ENCODE measurements at places on chromosomes 2 and 18.
A peak's percentile ranks its signal among the peaks of the same experiment; 100 is the strongest.

DNA sequence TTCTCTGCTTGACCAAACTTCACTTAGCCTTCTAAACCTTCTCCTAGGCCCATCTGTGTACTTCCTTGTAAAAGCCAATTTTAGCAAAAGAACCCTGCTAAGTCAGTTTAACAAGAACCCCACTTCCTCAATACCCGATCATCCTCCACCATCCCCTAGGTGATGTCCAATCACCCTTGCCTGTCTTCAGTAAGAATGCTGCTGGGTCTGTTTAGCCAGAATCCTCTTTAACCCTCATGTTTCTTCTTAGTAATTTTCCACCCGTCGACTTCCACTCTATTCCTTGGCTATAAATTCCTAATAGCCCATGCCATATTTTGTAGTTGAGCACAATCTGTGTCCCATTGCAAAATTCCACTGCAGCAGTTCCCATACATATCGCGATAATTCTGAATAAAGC, 780.0 kb upstream of the RAB6C start:
- DNase-seq: no peak

GRCh38 chr2:216215658-216216390, 106.7 kb downstream of the XRCC5 start:
- no peak for DNase-seq

GRCh38 chr2:28749526-28749925, 2.1 kb upstream of the PPP1CB start:
- DNase-seq: no peak

- no peak for DNase-seq
These were observed 497 bp downstream of the PLA2R1 start for GRCh38 chr2:160061944-160062291.

- DNase-seq: no peak
These were observed 22.1 kb downstream of the RAB3GAP1 start for GRCh38 chr2:135074216-135074615.

DNA sequence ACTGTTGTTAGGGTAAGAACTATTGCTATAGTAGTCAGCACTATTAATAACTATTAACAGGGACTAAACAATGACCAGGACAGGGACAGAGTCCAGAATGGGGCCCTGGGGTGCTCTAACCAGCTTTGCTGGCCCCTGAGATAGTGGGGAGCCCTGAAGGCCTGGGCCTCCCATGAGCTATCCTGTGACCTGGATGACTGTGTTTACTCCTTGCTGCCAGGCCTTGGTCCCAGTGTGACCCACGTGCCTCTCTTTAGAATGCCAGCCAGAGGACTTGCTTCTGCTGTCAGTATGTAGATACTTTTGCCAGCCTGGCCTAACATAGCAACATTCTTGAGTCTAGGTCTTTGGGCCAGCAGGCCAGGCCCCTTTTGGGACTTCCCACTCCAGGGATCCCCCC, 11.4 kb downstream of the CDK5R2 start:
- DNase-seq: no peak

GRCh38 chr2:189595417-189595816, 14.8 kb upstream of the SLC40A1 start:
- no peak for DNase-seq

DNA sequence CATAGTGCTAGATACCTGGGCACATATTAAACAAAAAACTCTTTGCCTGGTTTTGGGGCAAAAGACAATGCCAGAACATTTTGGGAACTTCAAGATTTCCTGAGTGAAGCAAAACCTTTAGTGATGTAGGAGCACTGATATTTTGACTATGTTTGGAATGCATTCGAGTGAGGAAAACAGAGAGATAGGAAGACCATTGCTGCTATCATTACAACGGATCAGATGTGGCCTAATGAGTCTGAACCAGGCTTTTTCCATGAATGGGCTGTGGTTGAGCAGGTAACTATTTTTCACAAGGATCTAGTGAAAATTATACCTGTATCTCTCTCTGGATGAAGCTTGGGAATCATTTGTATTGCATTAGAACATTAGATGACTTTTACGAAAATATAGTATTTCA, 562.2 kb downstream of the DCC start:
- DNase-seq: no peak

- no peak for DNase-seq
These were observed 242.3 kb upstream of the FOSL2 start for GRCh38 chr2:28150236-28150915.

DNA sequence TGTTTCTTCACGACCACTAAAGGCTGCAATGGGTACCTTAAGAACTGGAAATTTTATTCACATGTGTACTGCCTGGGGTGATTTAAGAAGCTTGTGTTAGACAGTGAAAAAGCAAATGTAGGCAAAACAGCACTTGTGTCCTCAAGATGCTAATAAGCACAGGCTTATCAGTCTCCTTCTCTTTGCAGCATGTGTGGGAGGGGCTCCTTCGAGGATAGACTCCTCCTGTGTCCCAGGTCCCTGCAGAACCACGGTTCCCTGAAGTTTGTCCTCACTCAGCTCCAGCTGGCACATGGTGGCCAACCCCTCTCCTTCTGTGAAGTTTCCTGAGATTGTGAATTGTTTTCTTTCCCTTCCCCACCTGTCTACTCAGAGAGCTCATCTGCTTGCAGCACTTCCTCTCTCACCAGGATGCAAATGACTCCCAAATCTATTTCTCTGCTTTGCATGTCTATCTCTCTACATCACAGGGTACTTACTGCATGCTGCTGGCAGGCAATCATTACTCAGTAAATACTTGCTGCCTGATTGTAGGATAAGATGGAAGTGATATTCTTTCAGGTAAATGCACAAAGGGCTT, 589.6 kb upstream of the KLHL29 start:
- DNase-seq: no peak

DNA sequence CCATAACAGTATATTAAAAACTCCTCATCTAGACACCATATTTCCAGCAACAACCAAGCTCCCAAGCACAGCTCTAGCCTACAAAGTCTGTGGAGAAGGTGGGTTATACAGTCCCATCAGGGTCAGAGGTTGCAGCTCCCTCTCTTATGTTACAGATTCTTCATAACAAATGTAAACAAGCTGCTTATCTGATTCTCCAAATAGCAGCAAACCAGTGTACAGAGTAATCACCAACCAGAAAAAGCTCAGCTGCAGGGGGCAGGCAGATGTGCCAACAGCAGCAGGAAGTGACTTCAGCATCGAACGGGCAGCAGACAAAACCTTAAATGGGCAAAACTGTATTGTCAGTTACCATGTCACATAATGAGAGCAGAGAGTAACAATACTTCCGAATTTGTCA, 52.9 kb upstream of the NABP1 start:
- peak; percentile 28 for DNase-seq

DNA sequence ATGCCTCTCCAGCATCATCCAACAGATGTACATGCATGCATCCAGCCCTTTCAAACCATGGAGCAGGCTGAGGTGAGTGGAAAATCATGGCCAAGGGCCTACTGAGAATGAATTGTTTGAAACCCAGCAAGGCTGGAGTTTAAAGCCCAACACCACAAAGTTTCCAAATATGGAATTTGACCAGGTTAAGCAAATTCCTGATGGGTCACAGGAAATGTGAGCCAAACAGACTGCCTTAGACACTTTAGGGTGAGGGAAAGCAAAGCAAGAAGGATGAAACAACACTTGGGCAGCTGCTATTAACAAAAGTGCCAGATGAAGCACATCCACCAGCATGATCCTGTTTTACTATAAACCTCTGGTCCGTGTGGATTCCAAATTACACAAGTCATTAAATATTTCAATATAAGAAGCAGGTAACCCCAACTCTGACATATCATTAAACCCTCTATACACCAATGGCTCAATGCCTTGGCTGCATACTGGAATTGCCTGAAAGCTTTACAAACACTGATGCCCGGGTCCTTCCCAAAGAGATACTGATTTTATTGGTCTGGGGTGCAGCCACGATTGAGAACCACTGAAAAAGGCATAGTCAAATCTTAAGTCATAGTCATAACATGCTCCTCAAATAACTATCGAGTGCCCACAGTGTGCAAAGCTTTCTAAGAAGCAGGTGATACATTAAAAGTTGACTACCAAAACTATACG, 9.1 kb downstream of the KLF7 start:
- no peak for DNase-seq

GRCh38 chr2:165762723-165763122, 31.3 kb downstream of the GALNT3 start:
- no peak for DNase-seq

- DNase-seq: peak; percentile 69
These were observed 188.1 kb downstream of the ZEB2 start for GRCh38 chr2:144331674-144332355.

DNA sequence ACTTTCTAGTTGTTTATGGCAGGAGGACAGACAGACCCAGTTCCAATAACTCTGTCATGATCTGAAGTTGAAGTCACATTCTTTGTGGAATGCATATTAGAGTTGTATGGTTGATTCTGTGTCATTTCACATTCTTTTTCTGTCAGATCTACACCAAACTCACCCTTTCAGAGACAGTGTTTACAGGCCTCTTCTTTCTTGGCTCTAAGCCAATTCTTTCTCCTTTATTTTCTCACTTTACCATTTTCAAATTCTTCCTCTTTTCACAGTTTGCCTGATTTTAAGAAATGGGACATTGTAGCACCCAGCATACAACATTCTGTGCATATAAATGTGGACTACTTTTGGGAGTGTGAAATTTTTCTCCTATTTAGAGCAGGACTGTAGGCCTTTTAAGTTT, 103.7 kb downstream of the CCDC85A start:
- DNase-seq: no peak

DNA sequence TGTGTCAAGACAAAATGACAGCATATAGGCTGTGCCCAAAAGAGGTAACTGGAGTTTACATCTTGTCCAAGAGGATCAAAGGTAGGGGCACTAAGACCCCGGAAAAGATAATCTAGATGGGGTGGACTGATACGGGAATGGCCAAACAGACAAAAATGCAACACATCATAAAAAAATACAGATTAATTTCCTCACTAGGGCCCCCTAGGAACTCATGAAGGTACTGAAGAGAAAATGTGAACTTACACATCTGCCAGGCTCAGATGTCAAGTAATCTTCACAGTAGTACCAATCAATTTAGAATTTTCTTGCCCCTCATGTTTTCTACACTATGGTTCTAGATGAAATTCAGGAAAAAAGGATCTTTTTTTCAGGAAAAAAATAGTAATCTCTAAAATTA, 115.6 kb upstream of the REG3A start:
- DNase-seq: no peak

DNA sequence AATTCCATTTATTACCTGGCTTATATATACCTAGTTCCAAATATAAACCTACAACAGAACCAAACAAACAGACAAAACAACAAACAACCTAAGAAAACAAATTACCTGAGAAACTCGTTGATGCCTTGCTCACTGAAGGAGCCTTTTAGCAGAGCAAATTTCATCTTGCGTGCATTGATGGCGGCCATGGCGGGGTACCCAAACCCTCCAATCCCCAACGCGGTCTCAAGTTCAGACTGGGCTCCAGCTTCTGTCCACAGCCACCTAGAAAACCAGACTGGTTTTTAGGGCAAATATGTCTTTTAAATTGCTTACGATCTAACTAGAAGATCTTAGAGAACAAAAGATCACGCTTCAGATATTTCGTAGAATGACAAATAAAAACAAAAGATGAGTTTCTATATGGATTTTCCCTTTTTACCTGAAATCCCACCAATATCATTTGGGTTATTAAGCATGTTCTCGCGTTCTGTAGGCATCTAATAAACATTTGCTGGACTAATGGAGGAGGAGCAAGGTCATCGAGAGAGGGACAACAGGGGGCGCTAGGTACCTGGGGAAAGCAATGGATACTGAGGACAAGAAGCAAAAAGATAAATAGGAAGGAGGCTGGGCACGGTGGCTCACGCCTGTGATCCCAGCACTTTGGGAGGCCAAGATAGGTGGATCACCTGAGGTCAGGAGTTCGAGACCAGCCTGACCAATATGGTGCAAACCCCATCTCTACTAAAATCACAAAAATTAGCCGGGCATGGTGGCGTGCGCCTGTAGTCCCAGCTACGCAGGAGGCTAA, 25.2 kb downstream of the PDIA6 start:
- DNase-seq: no peak

DNA sequence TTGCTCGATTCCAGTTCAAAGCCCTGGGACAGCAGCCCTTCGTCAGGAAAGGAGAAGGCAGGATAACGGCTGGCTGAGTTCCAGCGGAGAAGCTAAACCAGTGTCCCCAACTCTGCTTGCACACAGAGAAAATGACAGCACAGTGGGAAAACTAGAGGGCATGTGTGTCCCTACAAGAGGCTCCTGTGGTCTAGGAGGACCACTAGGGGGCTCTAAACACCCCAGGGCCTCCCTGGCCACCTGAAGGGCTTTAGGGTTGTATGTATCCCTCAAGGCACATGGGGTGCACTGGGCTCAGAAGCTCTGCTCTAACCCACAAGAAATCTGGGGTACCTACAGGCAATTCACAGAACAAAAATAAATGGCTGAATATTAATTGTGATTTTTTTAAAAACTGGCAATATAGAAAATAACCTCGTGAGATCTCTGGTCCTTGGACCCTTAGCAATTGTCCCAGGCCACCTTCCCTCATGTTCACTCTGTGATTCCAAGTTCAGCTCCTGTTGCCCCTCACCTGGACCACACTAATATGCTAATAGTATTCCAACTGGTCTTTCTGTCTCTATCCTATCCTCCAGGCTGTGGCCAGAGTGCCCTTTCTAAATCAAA, 17.5 kb downstream of the STAT1 start:
- DNase-seq: peak; percentile 35

GRCh38 chr2:120177001-120177621, 46.1 kb downstream of the TMEM185B start:
- peak; percentile 79 for DNase-seq

- DNase-seq: no peak
These were observed 88.7 kb upstream of the EFEMP1 start for GRCh38 chr2:56012221-56012765.

DNA sequence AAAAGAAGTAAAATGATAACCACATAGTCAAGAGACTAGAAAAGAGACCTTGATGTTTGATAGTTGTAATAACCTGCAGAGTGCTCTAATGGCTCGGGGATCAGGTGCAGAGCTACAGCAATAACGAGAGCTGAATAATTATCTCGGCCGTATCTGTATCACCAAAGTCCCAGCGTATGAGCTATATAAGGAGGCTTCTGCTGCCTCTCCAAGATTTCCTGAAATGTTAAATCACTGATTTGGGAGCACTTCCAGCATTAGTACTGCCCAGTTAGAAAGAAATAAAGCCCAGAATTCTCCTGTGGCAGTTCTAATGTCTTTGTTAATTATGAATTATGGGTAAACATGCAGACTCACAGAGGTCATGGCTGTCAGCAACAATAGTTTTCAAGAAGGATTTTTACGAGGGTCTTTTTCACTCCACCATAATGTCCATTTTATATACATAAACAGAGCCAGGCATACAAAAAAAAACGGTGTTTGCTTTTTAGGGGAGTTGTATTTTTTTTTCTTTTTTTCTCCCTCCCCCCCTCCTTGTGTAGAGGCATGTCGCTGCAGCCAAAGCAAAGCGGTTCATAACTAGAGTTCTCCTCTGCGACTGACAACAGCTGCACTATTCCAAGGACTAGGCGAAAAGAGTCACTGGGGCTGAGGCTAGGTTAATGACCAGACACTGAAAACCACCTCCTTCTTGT, 168.3 kb upstream of the VRK2 start:
- no peak for DNase-seq

GRCh38 chr2:39411181-39411944, 25.7 kb downstream of the MAP4K3 start:
- no peak for DNase-seq

All from activated gamma-delta T cell treated with Interleukin-2 at 50 U/mL for 16 hours (primary cell).